Bone marrow (tissue), 2 donors: ENCODE measurements at places on chromosomes 3 and 15.

GRCh38 chr3:66000506-66000905 is 38.2 kb downstream of the MAGI1 start:
- DNase-seq: no peak

DNA sequence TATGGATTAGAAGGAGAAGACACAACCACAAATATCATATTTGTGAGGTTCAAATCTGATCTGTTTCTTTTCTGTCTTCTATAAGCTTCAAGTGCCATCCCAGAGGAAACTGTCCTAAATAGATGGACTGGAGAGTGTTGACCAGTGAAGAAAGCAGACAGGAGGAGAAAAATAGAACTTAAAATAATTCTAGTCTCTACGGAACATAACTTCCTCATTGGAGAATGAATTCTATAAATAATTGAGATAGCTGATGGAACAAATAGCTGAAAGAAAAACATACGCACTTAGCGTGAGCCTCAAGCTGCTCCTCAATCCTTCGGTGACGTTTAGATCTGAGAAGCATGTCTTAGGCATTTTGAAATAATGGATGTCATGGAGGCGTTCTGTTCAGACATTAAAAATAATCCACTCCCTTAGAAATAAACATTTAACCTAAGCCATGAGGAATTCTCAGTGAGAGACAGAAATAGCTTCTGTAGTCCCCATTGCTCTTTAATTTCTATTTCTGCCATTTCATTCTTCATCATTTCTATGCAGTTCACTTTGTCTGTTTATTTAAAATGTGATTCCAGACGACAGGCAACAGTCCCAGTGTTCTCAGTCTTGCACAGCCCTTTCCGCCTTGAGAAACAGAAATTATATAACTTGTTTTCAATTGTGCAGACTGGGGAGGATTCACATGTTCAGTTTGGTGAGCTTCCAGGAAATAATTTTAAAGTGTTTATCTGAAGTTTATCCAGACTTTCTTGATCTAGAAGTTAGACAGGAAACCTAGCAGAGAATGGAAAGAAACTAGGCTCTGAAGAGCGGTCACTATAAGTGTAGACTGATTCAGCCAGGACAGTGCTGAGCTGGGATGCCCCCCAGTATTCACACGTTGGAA is 97.3 kb downstream of the NR1D2 start:
- no peak for DNase-seq

- peak; percentile 15 for DNase-seq
These were observed 124.6 kb upstream of the KCNAB1 start for GRCh38 chr3:155995525-155996370.

DNA sequence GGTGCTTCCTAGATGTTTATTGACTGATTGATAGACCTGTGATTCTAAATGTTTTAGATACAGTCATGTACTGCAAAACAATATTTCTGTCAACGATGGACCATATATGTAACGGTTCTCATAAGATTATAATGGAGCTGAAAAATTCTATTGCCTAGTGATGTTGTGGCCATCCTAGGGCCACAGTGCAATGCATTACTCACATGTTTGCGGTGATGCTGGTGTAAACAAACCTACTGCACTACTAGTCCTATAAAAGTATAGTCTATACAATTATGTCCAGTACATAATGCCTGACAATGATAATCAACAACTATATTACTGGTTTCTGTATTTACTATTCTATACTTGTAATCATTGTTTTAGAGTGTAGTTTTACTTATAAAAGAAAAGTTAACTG is 46.8 kb downstream of the CHST2 start:
- no peak for DNase-seq

DNA sequence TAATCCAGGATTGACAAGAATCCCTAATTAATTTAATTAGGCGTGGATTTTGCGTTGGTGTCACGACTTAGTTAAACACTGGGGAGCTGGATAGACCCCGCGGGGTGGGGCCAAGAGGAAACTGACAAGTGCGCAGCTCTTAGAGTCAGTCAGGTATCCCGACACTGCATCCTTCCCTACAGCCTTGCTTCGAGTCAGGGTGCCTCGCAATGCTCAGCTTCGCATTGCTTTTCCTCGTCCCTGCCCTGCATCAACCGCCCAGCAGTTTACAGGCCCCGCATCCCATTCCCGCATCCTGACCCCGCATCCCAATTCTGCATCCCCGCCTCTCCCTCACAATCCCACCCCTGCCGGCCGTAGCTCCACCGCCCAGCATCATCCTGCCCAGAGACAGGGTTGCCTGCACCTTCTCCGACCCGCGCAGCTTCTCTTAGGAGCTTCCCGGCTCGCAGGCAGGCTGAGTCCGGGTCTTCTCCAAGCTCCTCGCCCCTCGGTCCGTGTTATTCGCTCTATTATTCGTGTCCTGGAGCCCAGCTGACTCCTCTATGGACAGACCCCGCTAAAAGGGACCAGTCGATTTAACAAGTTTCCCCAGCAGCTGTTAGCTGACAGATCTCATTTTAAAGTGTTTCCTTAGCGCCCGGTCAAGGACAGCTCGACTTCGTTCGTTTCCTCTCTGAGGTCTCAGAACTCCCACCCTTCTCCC is 699 bp upstream of the SHOX2 start:
- peak; percentile 28 for DNase-seq

DNA sequence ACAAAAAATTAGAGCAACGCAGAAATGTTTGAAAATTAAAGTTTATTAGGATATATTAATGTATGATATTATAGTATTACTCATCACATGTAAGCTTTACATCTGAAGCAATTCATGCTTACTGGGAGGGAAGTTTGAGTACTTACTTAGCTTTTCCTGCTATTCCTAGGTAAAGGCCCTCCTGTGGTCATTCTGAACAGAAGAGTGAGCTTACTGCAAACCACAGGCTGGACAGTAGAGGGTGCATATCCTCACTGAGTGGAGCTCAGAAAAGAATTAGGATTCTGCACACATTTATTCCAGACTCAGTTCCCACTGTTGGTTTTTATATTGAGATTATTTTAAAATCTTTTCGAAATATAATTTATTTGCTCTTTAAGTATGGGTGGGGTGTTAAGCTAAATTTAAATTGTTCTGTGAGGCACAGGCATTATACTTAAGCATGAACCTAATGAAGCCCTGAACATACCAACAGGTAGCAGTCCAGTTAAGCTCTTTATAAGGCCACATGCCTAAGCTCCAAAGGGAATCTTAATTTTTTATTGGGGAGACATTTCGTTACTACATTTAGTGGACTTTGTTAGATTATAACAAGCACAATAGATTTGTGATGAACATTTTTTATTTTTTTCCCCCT is 10.2 kb downstream of the MRPS22 start:
- DNase-seq: no peak

DNA sequence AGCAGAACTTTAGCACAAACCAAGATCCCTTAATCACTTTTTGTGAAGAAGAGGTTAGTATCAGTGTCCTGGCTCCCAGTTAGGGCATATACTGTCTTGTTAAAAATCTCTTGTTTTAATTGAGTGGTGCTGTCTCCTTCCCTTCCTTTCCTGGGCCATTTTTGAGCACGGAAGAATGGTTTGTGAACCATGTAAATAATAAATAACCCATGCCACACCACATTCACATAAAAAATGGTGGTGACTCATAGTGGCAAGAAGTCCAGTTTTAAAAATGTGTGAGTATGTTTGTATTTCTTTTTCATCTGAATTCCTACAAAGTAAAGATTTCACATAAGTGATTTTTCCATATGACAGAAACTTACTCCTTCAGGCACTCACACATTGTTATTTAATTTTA is 59.1 kb upstream of the SPRED1 start:
- no peak for DNase-seq

GRCh38 chr3:194931347-194931746 is 245.7 kb downstream of the FAM43A start:
- DNase-seq: no peak

- no peak for DNase-seq
These were observed 18.5 kb downstream of the TTC21A start for GRCh38 chr3:39125841-39126500.

DNA sequence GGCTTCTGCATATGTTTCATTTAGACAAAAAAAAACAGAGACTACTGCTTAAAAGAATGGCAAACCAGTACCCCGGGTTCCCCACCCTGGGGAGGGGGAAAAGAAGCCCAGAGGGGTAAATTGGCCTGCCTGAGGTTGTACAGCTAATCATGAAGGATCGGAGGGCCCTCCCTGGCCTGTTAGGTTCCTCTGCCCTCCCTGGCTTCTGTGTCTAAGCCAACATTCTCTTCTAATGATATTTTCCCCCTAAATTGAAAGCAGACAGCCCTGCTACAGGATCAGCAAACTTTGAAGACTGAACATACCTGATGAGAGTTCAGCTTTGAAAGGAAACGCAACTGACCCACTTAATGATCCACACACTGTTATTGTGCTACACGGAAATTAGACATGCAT is 2.5 kb downstream of the ARHGAP31 start:
- no peak for DNase-seq

DNA sequence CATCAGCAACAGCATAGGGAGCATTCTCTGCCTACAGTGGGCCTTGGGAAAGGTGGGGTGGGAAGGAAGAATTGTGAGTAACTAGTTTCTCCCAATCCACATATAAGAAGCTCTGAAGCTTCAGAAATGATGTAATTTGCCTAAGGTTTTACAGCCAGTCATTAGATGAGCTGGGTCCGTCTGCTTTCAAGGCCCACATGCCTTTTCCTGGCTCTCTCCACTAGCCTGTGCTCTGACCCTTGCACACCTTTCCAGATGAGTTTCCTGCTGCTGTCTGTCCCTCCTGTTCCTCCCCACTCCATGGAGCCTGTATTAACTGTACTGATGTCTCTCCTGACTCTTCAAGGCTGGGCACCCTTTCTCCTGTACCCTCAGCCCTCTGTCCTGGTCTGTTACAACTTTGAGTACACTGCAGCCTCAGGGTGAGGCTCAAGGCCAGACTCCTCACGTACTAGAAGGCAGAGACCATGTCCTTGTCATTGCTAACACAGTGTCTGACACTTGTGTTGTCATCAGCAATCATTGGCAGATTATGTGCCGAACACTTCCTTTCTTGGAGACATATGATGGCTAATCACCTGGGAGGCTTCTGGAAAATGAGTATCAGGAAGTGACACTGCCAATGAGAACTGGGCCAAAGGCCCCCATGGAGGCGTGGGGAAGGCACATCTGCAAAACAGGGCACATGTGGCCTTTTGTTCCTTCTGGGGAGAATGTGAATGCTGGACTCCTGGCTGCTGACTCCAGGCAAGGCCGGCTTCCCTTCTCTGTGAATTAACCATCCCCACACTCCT is 6.6 kb downstream of the TM6SF1 start:
- no peak for DNase-seq

- DNase-seq: no peak
These were observed 38.8 kb upstream of the MLF1 start for GRCh38 chr3:158532099-158532734.

DNA sequence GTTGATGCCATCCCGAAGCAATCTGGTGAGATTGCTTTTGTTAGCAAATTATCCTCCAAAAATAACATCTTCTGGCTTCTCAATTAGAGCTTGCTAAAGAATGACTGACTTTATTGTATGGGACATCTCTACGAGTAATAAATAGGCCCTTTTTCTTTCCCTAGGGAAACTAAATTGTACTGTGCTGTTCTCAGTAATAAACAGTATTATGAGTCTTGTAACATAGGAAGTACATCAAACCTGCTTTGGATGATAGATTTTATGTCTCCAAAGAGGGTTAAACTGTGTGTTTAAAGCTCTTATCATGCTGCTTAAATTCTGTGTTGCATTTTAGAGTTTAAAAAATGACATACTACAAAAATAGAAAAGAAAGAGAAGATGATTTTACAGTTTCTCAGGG is 153.4 kb upstream of the THRB start:
- no peak for DNase-seq

DNA sequence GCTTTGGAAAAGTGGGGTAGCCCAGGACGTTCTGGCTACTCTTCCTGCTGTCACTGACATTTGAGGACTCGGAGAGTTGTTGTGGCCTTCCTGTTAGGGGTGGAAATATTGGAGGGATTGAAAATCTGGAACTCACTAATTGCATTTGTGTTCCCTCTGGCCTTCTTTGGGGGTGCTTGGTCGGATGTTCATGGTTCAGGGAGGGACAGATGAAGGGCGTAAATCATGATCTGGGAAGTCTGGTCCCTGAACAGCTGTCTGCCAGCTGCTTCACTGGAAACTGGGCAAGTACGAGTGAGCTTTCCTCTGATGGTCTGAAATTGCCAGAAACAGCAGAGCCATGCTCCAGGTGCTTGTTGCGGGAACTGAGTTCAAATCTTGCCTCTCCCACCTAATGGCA is 327.8 kb upstream of the C2CD4B start:
- DNase-seq: no peak

DNA sequence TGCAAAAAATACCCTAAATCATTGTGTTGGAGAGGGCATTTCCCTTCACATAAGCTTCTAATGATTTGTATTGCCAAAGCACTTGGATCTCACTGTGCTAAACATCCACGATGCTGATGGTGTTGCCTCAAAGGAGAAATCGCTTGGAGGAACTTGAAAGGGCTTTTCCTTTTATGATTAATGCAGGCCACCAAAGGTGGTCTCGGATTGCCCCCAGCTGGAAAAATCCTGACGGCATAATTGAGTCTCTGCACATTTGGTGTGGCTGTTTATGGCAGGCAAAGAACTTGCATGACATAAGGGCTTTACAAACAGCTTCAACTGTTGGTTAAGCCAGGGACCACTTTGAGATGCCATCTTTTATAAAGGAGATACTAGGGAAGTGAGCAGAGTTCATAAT is 664.0 kb upstream of the ADAMTS9 start:
- no peak for DNase-seq

DNA sequence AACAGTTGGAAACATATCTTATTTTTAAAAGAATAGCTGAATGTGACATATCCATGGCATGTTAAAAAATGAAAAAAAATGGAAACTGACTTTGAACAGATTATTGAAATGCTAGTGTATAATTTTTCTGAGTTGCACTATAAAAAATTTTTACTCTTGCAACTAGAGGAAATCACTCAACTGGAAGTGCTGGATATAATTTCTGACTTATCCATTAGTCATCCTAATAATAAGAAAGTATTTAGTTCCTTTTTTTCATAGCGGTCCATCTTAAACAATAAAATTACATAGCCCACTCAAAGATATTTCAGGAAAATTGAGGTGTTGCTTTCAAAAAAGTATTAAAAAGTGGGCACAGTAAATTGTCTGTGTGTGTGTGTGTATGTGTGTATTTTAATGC is 80.7 kb downstream of the MBNL1 start:
- DNase-seq: no peak

GRCh38 chr3:143895805-143896204 is 47.5 kb upstream of the SLC9A9 start:
- DNase-seq: no peak

DNA sequence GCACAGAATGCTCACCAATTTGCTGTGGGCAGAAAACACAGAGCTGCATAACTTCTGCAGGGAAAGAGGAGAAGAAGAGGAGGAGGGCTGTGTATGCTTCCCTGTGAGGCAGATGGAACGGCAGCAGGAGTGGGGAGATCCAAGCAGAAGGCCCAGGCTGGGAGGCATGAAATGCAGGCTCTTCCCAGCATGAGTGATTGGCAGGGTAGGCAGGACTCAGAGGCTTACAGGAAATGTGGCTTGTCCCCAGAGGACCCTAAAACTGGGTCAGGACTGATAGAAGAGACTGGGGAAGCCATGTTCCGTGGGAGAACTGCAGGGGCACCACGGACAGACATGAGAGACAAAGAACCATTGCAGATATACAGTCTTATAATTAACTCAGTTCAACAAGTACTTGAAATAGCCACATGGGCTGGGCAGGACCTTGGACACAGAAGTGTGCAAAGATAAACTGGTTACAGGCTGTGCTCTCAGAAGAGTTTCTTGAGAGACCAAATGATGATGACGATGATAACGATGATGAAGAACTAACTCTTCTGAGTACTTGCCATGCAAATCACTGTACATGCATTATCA is 286.9 kb downstream of the EPHB1 start:
- no peak for DNase-seq
